Right atrium auricular region (tissue), 2 donors: ENCODE measurements at places on chromosomes 12 and 14. TPM values are rescaled to one million over a fixed set of nuclear protein-coding genes. Genes with fewer than 3 reads are reported as not detected.

DNA sequence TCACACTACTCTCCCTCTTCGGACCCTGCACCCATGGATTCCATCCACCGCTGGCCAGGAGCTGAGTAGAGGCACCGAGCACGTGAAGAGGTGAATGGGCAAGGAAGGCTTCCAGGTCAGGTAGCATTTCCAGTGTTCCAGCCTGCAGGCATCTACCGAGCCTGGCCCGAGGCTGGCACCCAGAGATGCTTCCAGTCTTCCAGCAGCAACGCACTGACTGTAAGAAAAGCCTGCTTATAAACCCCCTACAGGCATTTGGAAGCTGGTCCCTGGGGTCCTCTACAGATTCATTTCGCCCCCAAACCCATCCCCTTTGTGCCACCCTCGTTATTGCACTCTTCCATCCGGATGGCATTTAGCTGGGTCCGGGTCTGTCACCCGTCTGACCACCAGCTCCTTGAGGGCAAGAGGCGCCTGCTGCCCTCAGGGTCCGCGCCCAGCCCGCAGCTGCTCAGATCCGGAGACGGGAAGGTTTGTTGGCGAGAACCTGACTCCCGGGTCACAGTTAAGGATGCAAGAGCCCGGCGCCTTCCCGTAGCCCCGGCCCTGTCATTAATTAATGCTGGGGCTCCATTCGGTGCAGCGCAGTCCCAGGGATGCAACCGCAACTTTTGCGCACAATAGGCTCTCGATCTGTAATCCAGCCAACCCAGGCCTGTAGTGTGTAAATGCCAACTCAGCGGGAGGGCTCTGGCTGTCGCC, 614 bp upstream of the MARK3 start:
- H3K4me3 ChIP-seq, result peak overlapping the region; percentile 93
- H3K4me1 ChIP-seq, result no peaks in the 10 kb centered on the region
- H3K36me3 ChIP-seq, result no peaks in the 10 kb centered on the region
- peak overlapping the region; percentile 99 for H3K27ac ChIP-seq
- no peaks in the 10 kb centered on the region for H3K27me3 ChIP-seq
- no peak for DNase-seq

TBX5 gene
- total RNA-seq, result 238 TPM

CFAP54 gene
- not detected for total RNA-seq

DNA sequence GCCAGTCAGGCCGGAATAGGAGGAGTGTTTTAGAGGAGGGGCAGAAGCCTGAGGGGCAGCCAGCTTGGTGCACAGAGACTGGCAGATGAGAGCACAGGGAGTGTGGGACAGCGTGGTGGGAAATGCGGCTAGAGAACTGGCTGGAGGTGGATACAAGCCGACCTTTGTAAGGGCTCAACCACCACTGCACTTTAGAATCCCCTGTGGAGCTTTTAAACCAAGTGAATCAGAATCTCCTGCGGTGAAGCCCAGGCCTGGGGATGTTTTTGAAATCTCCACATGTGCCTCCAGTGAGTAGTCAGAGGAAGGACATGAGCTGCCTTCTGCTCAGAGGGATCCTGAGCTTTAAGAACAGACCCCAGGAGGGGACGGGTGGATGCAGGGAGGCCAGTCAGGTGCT, 10.9 kb upstream of the PCED1B start:
- H3K27me3 ChIP-seq, result no peaks in the 10 kb centered on the region
- no peaks in the 10 kb centered on the region for H3K36me3 ChIP-seq
- no peaks in the 10 kb centered on the region for H3K4me1 ChIP-seq
- H3K27ac ChIP-seq, result no peak overlapping the region
- no peak for DNase-seq

- H3K27me3 ChIP-seq, result no peaks in the 10 kb centered on the region
- H3K27ac ChIP-seq, result no peak overlapping the region
- no peak for DNase-seq
Observed at GRCh38 chr12:25940886-25941285, 17.6 kb upstream of the RASSF8 start.

POU6F1 gene
- 6.0 TPM for total RNA-seq

- H3K4me1 ChIP-seq, result peaks cover 6% of the 10 kb centered on the region
- H3K27me3 ChIP-seq, result no peaks in the 10 kb centered on the region
- no peak overlapping the region for H3K27ac ChIP-seq
- H3K4me3 ChIP-seq, result no peak overlapping the region
- H3K36me3 ChIP-seq, result no peaks in the 10 kb centered on the region
- DNase-seq, result peak; percentile 50
Observed at GRCh38 chr14:72515779-72516770, 377.8 kb downstream of the DPF3 start.

GRCh38 chr14:44940944-44941343, 20.8 kb downstream of the KLHL28 start:
- H3K4me3 ChIP-seq, result no peak overlapping the region
- no peaks in the 10 kb centered on the region for H3K27me3 ChIP-seq
- DNase-seq, result no peak
- peaks cover 27% of the 10 kb centered on the region for H3K36me3 ChIP-seq

- DNase-seq, result no peak
- H3K27me3 ChIP-seq, result no peaks in the 10 kb centered on the region
- H3K4me1 ChIP-seq, result peaks cover 87% of the 10 kb centered on the region
- peak overlapping the region; percentile 70 for H3K27ac ChIP-seq
Observed at GRCh38 chr12:106113042-106113441, 25.7 kb downstream of the NUAK1 start.

GRCh38 chr12:52522346-52523011, 2.3 kb upstream of the KRT5 start:
- no peaks in the 10 kb centered on the region for H3K27me3 ChIP-seq
- peak; percentile 48 for DNase-seq
- no peaks in the 10 kb centered on the region for H3K36me3 ChIP-seq
- H3K4me3 ChIP-seq, result no peak overlapping the region

CRIP2 gene
- 1,272 TPM for total RNA-seq
